ENCODE measurements at places on chromosomes 1 and 21.

DNA sequence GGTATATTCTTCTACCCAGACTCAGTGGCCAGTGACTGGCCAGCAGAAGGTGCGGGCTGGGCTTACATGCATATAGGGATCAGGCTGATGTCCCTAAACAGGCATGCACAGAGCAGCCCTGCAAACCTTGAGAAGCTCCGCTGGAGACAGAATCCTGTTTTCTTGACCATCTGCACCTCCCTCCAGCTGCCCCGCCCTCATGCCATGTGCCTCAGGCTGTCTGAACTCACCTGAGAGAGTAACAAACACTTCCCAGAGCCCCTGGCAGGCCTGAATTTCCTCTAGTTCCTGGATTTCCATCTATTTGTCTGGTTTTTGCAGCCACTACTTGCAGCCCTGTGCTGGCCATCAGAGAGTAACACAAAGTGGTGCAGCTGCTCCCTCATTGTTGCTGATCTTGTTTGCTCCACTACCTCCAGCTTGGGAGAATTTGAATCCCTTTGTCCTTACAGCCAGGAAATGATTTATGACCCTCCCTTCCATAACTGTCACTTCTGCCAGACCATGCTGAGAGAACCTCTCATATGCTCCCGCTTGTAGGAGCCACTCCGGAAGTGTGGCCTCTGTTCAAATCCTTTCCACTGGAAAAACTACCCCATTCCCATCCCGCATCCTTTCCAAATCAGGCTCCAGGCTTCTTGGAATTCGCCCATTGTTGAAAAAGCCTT is 113.6 kb downstream of the NMNAT2 start:
- DNase-seq: no peak

GRCh38 chr1:66951513-66951912 is 26.7 kb downstream of the MIER1 start:
- no peak for DNase-seq

DNA sequence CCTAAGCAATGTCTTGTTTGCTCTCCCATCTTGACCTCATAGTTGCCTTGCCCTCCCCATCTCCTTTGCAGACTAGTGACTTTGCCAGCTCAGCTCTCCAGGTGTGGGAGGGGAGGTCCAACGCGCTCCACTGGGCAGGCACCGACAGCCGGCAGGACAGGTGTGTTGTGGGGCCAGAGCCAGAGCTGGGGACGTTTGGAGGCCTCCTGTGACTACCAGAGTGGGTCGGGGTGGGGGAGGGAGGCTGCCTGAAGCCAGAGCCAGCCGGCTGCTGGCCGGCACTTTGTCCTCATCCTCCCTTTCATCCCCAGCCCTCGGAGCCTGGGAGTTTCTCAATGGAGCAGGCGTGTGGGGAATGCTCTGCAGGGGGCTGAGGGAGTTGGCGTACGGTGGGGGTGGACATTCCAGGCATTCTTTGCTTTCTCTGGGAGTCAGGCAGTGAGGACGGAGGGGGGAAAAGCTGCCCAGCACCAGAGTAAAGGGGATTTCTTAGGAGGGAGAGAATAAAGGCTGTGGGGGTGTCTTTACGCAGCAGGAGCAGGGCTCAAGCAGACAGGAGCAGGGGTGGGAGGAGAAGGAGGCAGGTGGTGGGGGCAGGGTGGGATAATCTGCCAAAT is 20.2 kb downstream of the NUAK2 start:
- DNase-seq: no peak

GRCh38 chr1:163771637-163772036 is 449.9 kb downstream of the NUF2 start:
- DNase-seq: no peak

- DNase-seq: no peak
These were observed 102.7 kb downstream of the LMX1A start for GRCh38 chr1:165253818-165254254.

GRCh38 chr1:76587212-76587611 is 280.1 kb upstream of the ST6GALNAC5 start:
- no peak for DNase-seq

DNA sequence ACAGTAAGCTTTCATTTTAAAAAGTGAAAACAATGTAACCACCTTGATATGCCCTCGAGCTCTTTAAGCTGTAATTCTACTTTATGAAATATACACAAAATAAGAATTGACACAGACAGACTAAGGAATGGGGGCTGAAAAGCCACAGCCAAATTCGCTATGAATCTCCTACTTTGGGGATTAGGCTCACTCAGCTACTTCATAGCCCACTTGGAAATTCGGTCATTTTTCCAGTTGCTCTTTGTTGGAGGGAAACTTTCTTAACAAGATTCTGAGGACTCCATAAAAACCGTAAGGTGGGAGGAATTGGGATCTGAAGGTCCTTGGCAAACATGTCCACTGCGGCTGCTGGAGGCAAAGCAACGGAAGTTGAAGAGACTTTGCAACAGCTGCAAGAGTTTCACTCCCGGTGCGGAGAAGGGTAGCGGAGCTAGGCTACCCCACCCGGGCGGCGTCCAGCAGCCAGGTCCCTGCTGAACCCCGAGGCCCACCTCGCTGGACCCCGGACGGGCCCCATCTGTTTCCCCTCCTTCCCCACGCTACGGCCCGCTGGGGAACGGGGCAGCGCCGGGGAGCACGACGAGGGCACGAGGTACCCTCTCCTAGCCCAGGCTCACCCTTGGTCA is 634 bp downstream of the MYCBP start:
- peak; percentile 2 for DNase-seq

- DNase-seq: no peak
These were observed 104.6 kb downstream of the DISP1 start for GRCh38 chr1:222919478-222919865.

GRCh38 chr1:84689514-84690396 is 506 bp downstream of the SSX2IP start:
- no peak for DNase-seq

DNA sequence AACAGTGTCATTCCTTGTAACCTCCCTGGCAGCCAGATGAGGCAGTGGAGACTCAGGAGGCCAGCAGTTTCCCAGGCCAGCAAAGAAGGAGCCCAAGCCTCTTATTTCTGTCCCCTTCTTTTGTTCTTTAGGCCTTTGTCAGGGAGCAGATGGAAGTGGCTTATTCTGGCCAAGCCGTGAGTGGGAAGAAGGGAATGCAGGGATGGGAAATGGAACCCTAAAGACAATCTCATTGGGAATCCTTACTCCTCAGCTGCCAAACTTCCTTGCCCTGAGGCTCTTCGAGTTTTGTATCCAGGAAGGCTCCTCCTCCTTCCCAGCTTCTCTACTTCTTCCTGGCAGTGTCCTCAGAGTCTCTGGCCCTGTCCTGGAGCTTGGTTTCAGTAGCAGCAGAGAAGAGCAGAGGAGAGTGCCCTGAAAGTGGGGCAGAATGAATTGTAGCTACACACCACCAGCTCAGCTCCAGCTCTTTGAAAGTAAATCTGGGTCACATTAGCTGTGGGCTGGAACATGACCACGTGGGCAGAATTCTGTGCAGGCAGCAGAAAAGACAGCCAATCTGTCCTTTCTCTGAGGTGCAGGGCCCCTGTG is 63.9 kb downstream of the NDUFS5 start:
- no peak for DNase-seq

- DNase-seq: no peak
These were observed 507.1 kb downstream of the BRINP3 start for GRCh38 chr1:189970331-189971230.

All from stimulated activated CD8-positive, alpha-beta memory T cell treated with anti-CD3 and anti-CD28 coated beads, Interleukin-2, amount 100 ng/mL, for 1 hour (primary cell).